ENCODE measurements at places on chromosomes 3 and 15.
A peak's percentile ranks its signal among the peaks of the same experiment; 100 is the strongest.

DNA sequence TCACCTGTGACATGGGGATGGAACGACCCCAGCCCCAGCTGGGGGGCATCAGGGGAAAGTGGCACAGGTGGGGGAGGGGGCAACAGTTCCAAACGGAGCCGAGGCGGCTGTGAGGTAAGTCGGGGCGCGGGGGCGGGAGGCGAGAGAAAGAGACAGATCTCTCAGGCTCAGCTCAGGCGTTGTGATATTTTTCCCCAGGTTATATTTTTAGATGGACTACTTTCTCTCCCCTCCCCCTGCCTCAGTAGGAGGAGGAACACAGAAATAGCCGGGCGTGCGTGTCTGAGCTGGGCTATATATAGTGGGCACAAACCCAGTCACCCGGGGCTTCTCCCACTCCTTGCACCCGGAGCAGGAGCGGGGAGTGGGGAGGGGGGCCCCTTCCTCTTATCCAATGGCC, 91.0 kb upstream of the LINGO1 start:
- no peak for DNase-seq

DNA sequence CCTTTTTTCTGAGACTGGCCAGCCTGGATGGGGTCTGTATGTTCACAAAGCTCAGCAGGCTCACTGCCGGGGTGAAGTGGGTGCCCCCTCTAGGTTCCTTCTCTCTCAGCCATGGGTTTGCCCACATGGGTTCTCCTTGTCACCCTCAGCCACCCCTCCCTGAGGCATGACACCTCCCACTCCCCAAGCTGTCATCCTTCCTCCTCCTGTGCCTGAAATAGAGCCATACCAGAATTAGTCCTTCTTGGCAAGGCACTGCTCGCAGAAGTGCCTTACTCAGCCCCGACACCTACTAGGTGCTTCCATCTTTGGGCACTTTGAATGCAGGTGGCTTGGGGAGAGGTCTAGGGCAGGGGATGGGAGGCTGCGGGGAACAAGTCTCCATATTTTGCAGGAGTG, 62.9 kb upstream of the SEC13 start:
- DNase-seq, result no peak

- no peak for DNase-seq
Observed at GRCh38 chr3:130828948-130829947, 64.6 kb upstream of the ATP2C1 start.

- no peak for DNase-seq
Observed at GRCh38 chr3:160735826-160736225, 20.2 kb upstream of the PPM1L start.

DNA sequence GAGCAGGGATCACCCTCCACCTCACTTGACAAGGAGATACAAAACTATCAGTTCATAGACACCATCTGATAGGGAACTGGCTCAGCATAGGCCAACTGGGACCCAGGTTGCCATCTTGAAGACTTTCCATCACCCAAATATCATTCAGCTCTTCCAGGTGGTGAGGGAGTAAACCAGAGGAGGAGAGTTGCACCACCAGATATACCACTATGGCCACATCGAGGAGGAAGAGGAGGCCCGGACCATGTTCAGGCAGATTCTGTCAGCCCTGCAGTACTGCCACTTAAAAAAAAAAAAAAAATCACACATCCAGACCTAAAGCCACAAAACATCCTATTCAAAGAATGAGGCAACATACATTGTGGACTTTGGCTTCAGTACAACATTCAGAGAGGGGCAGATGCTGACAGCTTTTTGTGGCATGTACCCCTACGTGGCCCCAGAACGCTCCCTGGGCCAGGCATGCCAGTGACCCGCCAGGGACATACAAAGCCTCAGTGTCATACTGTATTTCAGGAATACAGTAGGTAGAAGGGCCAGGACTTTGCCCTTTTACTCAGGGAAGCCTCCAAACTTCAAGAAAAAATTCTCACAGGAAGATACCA, 18.4 kb upstream of the EMC3 start:
- DNase-seq, result peak; percentile 53

DNA sequence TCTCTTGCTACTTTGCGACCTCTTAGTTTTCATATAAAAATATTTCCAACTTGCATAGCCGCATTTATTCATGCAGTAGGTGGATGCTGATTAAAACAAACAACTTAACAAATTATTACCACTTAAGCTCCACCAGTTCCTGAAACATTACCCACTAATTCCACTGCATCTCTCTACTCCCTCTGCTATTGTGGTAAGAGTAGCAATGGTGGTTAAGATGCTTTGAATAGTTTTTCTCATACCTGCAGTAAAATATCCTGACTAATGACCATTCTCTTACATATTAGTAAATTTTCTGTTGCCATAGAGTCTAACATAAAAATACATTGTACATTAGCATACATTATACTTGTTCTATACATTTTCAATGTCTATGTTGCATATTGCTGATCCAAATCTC, 397.6 kb upstream of the PLSCR5 start:
- no peak for DNase-seq

- no peak for DNase-seq
Observed at GRCh38 chr15:66703540-66703941, 1.5 kb downstream of the SMAD6 start.

- peak; percentile 94 for DNase-seq
Observed at GRCh38 chr3:126475413-126476114, at the start of gene ZXDC. Gene ZXDC (minus strand): TSS chr3:126475891. CDS start chr3:126475865, 26 bp downstream.

GRCh38 chr3:179068779-179069530, 2.7 kb downstream of the ZMAT3 start:
- peak; percentile 15 for DNase-seq

DNA sequence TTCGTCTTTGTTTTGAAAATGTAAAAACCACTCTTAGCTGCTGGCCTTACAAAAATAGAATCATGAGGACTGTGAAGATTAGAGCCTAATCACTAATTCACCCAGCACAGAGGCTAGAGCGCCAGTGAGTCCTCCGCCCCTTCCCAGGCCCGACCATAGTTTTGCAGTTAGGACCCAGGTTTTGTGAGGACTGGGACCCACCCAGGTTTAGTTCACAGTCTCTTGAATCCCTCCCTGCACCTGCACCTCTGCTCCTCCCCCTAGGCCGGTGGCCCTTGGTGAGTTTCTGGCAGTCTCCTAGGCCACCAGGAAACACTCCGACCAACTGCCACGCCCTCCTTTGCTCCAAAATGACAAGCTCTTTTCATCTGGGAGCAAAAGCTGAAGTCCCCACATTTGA, 136.0 kb upstream of the CCDC54 start:
- DNase-seq, result peak; percentile 16

GRCh38 chr15:50068016-50068415, 51.0 kb downstream of the ATP8B4 start:
- DNase-seq, result no peak
